NCI-H82 (cell line): ENCODE measurements at places on chromosomes 12 and 14.

DNA sequence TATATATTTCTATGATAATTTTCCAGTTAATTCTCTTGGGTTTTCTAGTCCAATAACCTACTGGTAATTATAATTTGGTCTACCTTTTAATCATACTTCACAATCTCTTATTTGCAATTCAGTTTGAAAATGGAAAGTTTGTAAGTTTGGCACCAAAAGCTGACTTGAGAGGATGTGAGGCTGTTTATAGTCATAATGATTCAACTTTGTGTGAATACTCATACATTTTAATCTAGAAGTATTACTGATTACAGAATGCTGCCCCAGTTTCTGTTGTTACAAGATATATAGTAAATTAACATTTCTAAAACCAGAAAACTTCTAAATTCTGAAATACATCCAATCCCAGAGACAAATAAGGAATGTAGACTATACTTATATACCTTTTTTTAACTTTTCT, 158.2 kb downstream of the SLC38A4 start:
- DNase-seq, result no peak

DNA sequence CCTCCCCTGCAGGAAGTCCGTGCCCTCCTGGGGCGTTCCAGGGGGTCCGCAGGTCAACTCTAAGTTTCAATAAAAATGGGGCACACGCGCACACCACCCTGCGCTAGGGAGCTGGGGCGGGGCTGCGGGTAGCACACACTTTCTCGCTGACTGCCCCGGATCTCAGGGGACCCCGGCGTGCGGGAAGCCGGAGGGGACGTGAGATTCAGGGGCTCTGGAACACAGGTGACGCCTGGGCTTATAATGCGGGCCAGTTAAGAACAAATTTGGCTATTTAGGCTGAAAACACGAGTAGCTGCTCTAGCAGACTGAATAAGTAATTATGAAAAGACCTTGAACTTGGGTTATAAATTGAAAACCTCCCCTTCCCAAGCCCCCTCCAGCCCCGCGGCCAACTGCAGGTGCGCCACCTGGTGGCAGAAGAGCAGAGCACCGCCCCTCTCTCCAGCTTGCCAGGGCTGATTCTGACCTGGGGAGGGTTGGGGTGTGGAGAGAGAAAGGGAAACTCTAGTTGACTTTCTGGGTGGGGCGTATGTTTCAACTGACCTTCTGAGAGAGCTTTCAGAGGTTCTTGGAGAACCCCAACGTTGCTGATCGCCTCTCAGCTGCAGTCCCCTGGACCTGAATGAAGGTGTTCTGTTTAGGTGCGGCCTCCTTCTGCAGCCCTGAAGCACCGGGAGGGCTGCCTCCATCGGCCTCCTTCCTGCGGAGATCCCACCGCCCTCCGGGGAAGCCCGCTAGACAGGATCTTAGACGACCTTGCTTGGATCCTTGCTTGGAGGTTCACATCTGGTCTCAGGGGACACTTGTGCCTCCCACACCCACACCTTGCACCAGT, 118.4 kb upstream of the EVL start:
- peak; percentile 46 for DNase-seq

DNA sequence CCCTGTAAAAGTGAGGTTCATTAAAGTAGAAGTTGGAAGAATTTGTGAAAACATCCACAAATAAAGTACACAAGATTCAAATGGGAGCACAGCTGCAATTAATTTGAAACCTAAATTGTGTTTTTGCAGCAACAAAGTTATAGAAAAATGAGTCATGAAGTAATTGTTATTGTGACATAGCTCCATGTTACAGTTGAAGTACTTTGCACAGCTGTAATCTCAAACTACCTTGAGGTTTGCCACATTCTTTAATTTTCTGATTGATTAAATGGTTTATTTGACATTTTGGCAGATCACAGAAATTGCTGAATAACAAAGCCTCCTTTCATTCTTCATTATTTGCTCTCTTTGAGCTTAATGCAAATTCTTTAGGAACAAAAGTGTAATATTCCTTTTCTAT, 111.3 kb downstream of the RMST start:
- no peak for DNase-seq

GRCh38 chr12:108516511-108517275, 1.6 kb downstream of the FICD start:
- DNase-seq, result peak; percentile 60
